HT1080 (cell line): ENCODE measurements at places on chromosomes 11 and 22. TPM values are rescaled to one million over a fixed set of nuclear protein-coding genes. Genes with fewer than 3 reads are reported as not detected.

- peak; percentile 2 for DNase-seq
Observed at GRCh38 chr11:104572279-104572678, 326.0 kb downstream of the CASP12 start.

Gene SOX10
- not detected in 2 replicates for total RNA-seq

GRCh38 chr22:17868771-17869170 is 94.5 kb upstream of the BID start:
- no peak for DNase-seq

- peak; percentile 93 for DNase-seq
Observed at GRCh38 chr22:26553056-26553752, 36.7 kb downstream of the TPST2 start.

Gene RGL4
- total RNA-seq, result not detected in 2 replicates
